ENCODE measurements at places on chromosomes 4 and X. TPM values are rescaled to one million over a fixed set of nuclear protein-coding genes. Genes with fewer than 3 reads are reported as not detected.

GRCh38 chr4:151430740-151431457, 21.9 kb downstream of the FHIP1A start:
- H3K4me3 ChIP-seq, result no peak overlapping the region
- H3K4me1 ChIP-seq, result no peaks in the 10 kb centered on the region
- H3K27ac ChIP-seq, result no peak overlapping the region
- no peaks in the 10 kb centered on the region for H3K36me3 ChIP-seq
- DNase-seq, result no peak
- peaks cover 25% of the 10 kb centered on the region for H3K27me3 ChIP-seq

- DNase-seq, result no peak
- no peak overlapping the region for H3K27ac ChIP-seq
- peaks cover 6% of the 10 kb centered on the region for H3K27me3 ChIP-seq
Observed at GRCh38 chr4:184253072-184253420, 35.4 kb upstream of the ENPP6 start.

DNA sequence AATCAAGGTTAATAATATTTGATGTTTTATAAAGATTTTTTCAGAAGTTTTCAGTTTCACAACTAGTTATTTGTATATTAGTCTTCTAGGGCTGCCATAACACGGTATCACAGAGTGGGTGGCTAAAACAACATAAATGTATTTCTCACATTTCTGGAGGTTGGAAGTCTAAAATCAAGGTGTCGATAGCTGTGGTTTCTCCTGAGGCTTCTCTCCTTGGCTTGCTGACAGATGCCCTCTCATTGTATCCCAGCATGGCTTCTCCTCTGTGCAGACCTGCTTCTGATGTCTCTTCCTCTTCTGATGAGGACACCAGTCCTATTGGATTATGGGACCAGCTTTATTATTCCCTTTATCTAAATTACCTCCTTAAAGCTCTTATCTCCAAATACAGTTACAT, 1456.6 kb downstream of the STIM2 start:
- H3K27ac ChIP-seq, result no peak overlapping the region
- no peaks in the 10 kb centered on the region for H3K4me1 ChIP-seq
- H3K4me3 ChIP-seq, result no peak overlapping the region
- H3K27me3 ChIP-seq, result no peaks in the 10 kb centered on the region
- DNase-seq, result no peak
- no peaks in the 10 kb centered on the region for H3K36me3 ChIP-seq

- no peak overlapping the region for H3K4me3 ChIP-seq
- DNase-seq, result no peak
- no peaks in the 10 kb centered on the region for H3K4me1 ChIP-seq
- no peaks in the 10 kb centered on the region for H3K36me3 ChIP-seq
Observed at GRCh38 chrX:112223391-112223790, 140.8 kb upstream of the TRPC5 start.

- H3K4me3 ChIP-seq, result no peak overlapping the region
- no peaks in the 10 kb centered on the region for H3K27me3 ChIP-seq
- DNase-seq, result peak; percentile 13
- no peaks in the 10 kb centered on the region for H3K4me1 ChIP-seq
Observed at GRCh38 chr4:174318829-174319764, 35.4 kb downstream of the CEP44 start.

- DNase-seq, result peak; percentile 79
- no peaks in the 10 kb centered on the region for H3K27me3 ChIP-seq
- peaks cover 40% of the 10 kb centered on the region for H3K4me1 ChIP-seq
- peak overlapping the region; percentile 98 for H3K27ac ChIP-seq
- peak overlapping the region; percentile 75 for H3K4me3 ChIP-seq
- H3K36me3 ChIP-seq, result no peaks in the 10 kb centered on the region
Observed at GRCh38 chr4:78749972-78750727, 26.0 kb upstream of the BMP2K start.

DNA sequence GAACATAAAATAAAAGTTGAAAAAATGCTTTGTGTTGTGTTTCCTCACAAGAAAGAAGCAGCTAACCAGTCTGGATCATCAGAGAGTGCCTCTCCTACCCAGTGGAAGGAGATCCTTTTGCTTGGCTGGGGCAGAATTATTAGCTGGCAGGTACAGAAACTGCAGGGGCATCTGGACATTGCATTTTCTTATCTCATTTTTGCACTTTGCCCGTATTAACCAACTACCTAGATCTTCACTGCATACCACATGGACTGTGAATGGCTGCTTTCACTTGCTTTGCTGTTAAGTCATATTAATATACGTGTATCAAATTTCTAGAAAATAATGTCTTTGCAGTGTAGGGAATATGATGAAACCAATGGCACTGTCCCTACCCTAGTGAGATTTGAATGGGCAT, 52.9 kb upstream of the PDGFRA start:
- H3K36me3 ChIP-seq, result no peaks in the 10 kb centered on the region
- no peak overlapping the region for H3K27ac ChIP-seq
- no peaks in the 10 kb centered on the region for H3K4me1 ChIP-seq
- no peak for DNase-seq

The C4orf36 gene
- not detected for polyA plus RNA-seq

DNA sequence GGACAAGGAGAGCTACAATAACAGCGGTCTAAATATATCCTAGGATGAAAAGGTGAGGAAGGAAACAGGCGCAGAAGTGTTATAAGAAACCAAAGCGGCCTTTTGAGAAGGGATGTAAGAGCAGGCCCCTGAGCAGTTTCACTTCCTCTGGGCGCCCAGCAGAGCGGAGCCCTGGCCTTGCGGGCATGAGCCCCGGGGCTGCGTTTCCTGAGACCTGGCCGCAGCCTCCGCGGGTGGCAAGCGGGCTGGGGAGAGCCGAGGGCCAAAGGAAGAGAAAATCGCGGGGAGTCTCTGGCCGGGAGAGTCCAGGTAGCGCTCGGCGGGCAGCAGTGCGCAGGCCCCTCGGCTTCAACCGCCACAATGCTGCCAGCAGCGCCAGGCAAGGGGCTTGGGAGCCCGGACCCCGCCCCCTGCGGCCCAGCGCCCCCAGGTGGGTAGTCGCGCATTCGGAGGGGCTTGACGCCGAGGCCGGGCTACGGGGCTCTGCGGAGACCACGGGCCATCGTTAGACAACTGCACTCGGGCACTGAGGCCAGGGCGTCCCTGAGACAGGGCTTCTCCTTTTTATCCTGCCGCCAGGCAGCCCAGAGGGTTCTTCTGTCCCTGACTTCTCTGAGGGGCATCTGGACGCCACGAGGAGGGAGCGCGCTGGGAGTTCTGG, at the start of gene BANK1:
BANK1 (plus strand) TSS at position 210 of the 661 bp plus-strand sequence; CDS start at position 361, 151 bp downstream.
- peaks cover 46% of the 10 kb centered on the region for H3K4me1 ChIP-seq
- H3K27ac ChIP-seq, result peak within 1 kb of the TSS; percentile 99
- peak; percentile 94 for DNase-seq
- no peaks in the 10 kb centered on the region for H3K27me3 ChIP-seq
- H3K4me3 ChIP-seq, result peak within 1 kb of the TSS; percentile 99

The TRIM75 gene
- polyA plus RNA-seq, result not detected

GRCh38 chr4:157772907-157773306, 399.9 kb downstream of the GASK1B start:
- H3K4me3 ChIP-seq, result no peak overlapping the region
- DNase-seq, result no peak
- H3K36me3 ChIP-seq, result no peaks in the 10 kb centered on the region

- no peak overlapping the region for H3K27ac ChIP-seq
- no peaks in the 10 kb centered on the region for H3K27me3 ChIP-seq
- DNase-seq, result no peak
- no peak overlapping the region for H3K4me3 ChIP-seq
- no peaks in the 10 kb centered on the region for H3K36me3 ChIP-seq
- no peaks in the 10 kb centered on the region for H3K4me1 ChIP-seq
Observed at GRCh38 chr4:100707786-100708185, 190.0 kb upstream of the EMCN start.

GRCh38 chrX:47226071-47226470, 6.7 kb upstream of the USP11 start:
- H3K4me3 ChIP-seq, result no peak overlapping the region
- H3K27me3 ChIP-seq, result no peaks in the 10 kb centered on the region
- peaks cover 29% of the 10 kb centered on the region for H3K36me3 ChIP-seq
- H3K4me1 ChIP-seq, result peaks cover 14% of the 10 kb centered on the region

DNA sequence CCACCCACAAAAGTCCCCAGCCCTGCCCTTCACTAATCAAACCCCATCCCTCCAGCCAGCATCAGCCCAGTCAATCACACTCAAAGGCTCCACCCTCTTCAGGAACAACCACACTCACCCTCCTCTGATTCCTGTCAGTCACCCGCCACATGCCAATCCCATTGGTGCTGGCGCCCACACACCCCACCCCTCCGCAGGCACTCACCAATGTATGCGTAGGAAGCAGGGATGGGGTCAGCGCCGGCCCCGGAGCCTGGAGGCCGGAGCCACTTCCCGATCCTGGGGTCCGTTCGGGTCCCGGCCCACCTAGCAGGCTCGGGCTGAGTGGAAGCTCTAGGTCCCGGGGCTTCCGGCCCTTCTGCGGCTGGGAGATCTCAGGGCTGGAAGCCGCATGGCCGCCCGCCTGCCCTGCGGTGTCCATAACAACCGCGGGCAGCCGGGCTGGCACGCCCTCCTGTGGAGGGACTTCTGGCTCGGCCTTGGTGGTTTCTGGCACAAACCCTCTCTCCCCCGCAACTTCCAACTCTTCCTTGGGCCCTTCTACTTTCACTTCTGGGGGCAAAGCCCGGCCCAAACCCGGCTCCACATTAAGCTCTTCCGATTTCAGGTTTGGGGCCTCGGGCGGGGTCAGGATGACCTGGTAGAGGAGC, 7.9 kb upstream of the CFP start:
- peaks cover 8% of the 10 kb centered on the region for H3K36me3 ChIP-seq
- H3K4me3 ChIP-seq, result peak overlapping the region; percentile 66
- H3K27ac ChIP-seq, result peak overlapping the region; percentile 2
- H3K4me1 ChIP-seq, result peaks cover 16% of the 10 kb centered on the region
- no peaks in the 10 kb centered on the region for H3K27me3 ChIP-seq
- DNase-seq, result peak; percentile 39
